ENCODE measurements at places on chromosomes 2 and 18.
A peak's percentile ranks its signal among the peaks of the same experiment; 100 is the strongest.

GRCh38 chr2:217890445-217890844, 112.3 kb downstream of the TNS1 start:
- DNase-seq = no peak

DNA sequence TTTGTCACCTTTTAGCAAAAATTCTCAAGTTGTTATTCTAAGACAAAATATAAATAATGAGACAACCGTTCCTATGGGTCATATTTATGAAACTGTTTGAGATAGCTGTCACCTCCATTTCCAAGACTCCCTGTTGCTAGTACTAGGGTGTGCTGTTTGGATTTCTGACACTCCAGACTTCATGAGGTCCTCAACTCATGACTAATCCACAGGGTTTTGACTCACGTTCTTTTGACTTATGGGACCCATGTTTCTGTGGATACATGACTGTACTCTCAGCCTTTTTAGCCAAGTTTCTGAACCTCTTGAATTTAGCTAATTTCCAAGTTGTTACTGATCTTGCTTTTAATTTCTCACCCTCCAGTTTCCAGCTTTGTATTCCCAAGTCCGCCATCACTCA, 178.7 kb upstream of the FAM98A start:
- no peak for DNase-seq

DNA sequence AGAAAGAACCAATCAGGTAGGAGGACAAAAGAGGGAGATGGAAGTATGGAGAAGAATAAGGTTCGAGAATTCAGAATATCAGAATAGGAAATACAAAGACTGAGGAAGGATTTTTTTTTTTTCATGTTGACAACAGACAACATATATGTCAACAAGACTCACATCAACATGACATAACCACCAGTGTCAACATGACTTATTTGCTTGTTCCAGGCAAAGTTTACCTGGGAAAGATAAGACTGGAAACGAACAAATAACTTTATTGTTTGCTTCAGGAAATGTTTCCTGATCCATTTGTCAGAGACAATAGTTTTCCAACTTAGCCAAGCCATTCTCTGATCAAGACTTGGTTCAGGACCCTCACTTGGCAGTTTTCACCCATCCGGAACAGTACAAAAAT, 321.9 kb upstream of the NETO1 start:
- DNase-seq = no peak

DNA sequence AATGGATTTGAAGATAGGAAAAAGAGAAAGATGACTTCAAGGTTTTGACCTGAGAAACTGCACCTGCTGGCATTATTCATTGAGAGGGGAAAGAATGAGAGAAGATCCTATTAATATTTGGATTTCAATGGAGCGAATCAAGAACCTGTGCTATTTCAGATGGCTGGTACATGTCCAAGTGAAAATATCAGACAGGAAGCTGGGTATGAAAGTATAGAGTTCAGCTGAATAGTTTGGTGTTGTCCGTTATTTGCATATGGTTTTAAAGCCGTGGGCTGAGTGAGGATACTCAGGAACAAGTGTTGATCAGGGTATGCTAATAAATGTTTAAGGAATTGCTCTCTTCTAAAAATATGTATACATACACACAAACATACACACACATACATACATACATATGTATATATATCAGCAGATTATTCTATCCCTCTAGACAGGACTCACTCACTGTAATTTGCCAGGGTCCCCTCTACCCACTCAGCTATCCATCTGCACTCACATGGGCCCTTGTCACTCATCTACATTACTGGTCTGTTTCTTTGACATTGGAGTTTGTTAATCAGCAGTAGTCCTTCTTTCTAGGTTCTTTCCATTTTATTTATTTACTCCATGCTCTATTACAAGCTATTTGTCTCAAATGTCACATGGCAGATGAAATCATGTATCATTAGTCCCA, 33.9 kb upstream of the IKZF2 start:
- no peak for DNase-seq

GRCh38 chr18:46794607-46795006, 37.8 kb upstream of the ST8SIA5 start:
- no peak for DNase-seq

GRCh38 chr2:151576080-151576479, 158.2 kb downstream of the NEB start:
- no peak for DNase-seq

GRCh38 chr2:221254299-221254698, 317.8 kb downstream of the EPHA4 start:
- no peak for DNase-seq

DNA sequence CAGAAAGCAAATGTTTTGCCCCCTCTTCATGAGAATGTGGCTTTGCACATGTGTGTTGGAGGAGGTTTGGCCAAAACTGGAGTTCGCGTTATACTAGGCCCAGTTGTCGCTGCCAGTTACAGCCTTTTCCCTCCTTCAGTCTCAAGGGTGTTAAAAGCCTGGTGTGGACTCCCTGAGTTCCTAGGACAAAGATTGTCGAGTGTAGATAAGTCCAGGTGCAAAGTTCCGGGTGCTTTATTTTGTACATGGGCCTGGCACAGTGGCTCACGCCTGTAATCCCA, 542 bp upstream of the RNF103 start:
- peak; percentile 13 for DNase-seq

DNA sequence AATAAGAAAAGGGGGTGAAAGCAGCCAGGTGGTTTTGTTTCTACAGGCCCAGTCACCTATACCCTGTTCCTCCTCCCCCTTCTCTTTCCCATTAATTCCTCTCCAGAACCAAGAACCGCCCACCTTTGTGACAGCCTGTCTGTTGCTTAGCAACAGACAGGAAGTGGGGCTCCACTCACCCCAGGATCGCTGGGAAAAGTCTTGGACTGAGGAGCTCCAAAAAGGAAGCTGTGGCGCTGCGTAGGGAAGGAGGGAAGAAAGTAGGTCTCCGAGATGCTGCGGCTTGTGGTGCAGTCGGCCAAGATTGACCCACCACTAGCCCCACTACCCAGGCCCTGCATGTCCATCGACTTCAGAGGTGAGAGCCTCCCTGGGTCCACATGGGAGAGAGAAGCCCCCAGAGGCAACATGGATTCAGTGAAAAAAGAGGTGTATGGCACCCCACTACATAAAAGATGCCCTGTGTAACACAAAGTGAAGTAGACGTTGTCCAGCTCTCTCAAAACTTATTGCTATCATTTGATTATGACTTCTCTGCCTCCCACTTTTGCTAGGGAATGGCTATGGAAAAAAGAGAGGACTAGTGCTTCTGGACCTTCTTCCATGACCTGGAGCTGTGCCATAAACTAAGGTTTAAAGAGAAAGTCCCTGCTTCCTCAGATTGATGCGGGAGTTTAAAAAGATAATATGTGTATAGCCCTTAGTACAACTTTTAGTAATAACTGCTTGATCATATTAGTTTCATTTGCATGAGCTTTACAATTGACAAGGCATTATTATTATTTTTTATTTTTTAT, at the start of gene FER1L5:
Gene FER1L5, plus strand, starts transcription at position 201 of the 797 bp plus-strand sequence. Its CDS starts 73 bp downstream, at position 274.
- no peak for DNase-seq

GRCh38 chr18:35559867-35560266, 21.7 kb upstream of the GALNT1 start:
- DNase-seq = no peak

- peak; percentile 49 for DNase-seq
Measured at GRCh38 chr18:3466872-3467271, 16.9 kb downstream of the TGIF1 start.

GRCh38 chr2:43124687-43125057, 101.7 kb downstream of the ZFP36L2 start:
- DNase-seq = no peak

DNA sequence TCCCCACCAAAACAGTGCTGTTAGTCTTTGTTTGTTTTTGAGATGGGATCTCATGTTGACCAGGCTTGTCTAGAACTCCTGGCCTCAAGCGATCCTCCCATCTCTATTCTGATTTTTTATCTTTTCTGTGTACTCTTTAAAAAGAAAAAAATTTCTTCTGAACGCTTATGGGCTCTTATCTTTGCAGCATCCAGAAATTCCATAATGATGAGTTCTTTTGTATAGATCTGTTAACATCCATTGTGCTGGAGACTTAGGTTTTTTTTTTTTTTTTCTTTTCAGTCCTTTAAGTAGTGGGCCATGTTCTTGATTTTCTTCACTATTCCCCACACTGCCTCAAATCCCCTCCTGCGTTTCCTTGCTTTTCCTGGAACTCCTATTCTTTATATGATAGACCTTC, 31.0 kb downstream of the RBBP8 start:
- no peak for DNase-seq

- DNase-seq = no peak
Measured at GRCh38 chr2:212157012-212157411, 381.6 kb downstream of the ERBB4 start.

DNA sequence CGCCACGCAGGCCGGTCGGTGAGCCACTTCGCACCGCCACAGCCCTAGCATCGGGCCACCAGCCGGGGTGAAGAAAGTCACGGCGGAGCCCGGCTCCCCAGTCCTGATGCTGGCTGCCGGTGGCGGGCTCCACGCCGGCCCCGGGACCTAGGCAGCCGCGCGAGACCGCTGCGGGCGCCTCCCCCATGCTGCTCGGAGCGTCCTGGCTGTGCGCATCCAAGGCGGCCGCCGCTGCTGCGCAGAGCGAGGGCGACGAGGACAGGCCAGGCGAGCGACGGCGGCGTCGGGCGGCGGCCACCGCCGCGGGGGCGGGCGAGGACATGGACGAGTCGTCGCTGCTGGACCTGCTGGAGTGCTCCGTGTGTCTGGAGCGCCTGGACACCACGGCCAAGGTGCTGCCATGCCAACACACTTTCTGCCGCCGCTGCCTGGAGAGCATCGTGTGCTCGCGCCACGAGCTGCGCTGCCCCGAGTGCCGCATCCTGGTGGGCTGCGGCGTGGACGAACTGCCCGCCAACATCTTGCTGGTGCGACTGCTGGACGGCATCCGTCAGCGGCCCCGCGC, 433 bp downstream of the SH3RF3 start:
- DNase-seq = peak; percentile 47

DNA sequence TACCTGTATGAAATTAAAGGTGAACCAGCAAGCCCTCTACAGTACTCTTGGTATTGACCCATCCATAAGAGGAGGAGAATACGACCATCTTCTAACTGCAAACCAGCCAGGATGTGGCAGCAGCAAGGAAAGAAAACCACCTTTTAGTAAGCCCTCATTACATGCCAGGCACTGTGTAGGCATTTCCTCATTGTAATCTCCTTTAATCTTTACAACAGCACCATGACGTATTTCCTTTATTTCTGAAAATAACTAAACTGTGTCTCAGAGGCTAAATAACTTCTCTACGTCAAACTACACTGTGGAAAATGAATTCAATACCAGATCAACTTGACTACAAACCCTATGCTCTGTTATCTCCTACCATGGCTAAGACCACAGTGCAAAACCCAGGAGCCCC, 18.2 kb downstream of the WDR35 start:
- no peak for DNase-seq

GRCh38 chr2:222651718-222652418, 4.0 kb downstream of the FARSB start:
- DNase-seq = no peak
